IMR-90 (cell line): ENCODE measurements at places on chromosomes 11 and 22.
A peak's percentile ranks its signal among the peaks of the same experiment; 100 is the strongest.

GRCh38 chr11:926341-926916, 759 bp downstream of the AP2A2 start:
- peak; percentile 69 for DNase-seq

GRCh38 chr11:119607726-119608125, 121.3 kb downstream of the NECTIN1 start:
- DNase-seq, result no peak

DNA sequence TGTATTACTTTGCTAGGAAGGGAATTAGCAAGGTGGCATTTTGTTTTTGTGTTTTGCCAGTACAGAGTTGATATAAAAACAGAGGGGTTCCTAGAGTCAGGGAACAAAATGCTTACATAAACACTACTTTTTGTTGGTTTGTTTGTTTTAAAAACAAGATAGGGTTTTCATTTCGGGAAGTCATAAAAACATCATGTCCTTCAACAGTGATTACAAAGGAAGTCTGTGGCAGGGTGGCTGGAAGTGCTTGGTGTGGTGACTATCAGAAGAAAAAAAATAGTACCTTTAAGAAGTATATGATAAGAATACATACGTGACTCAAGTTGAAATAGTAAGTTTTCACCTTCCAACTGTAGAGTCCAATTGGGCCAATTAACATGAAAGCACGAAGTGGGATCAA, 1.2 kb upstream of the IL18 start:
- no peak for DNase-seq

- DNase-seq, result peak; percentile 67
Observed at GRCh38 chr22:17957693-17958092, 66.7 kb downstream of the MICAL3 start.

GRCh38 chr11:116598036-116598435, 174.8 kb downstream of the BUD13 start:
- DNase-seq, result no peak

DNA sequence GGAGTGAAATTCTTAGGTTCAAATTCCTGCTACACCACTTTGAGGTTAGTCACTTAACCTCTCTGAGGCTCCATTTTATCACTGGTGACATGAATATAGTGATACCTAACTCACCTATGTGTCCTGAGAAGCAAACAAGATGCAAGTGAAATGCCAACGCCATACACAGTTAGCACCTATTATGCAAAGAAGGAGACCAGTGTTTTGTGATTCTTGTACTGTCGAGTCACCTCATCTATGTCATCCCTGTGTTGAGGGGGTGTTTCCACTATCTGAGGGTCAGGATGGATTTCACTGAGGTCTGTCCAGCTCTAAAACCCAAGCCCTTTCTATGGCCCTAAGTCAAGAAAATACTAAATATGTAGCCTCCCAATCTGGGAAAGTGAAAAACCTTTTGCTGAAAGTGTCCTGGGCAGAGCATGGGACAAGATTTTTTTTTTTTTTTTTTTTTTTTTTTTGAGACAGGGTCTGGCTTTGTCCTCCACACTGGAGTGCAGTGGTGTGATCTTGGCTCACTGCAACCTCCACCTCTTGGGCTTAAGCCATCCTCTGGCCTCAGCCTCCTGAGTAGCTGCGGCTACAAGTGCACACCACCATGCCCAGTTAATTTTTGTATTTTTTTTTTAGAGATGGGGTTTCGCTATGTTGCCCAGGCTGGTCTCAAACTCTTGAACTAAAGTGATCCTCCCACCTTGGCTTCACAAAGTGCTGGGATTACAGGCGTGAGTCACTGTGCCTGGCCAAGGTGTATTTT, 5.0 kb upstream of the MCM5 start:
- DNase-seq, result no peak
